ENCODE measurements at places on chromosomes 3 and 15.

DNA sequence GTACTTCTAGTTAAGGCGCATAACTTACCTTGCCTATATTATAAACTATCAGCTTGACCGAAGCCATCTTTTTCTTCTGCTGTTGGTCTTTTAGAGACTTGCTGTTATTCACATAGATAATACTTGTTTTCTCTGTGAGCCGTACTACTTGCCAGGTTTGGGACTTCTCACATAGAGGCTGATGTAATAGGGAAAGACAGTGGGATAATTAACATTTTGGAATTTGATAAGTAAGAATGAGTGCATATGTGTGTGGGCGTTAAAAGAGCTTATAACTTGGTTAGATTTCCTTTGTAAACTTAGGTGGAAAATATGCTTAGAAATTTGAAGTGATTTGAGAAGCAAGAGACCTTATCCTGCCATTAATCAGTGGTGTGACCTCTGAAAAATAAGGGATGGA is 47.8 kb downstream of the FNDC3B start:
- no peak for DNase-seq

DNA sequence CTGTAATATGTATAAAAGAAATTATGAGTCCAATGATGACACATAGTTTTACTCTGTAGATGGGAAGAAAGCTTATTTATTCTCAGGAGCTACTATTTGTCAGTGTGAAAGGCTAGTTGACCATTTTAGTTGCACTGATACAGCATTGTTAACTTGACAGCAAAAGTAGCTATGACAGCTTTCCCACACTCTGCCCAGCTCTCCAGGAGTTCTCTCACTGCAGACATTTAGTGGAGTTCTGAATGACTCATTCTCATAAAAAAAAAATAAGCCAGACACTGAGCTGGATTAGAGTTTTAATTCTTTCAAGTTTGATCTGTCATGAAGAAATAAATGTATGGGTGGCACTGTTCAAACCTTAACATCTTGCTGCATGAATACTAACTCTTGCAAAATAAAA is 77.2 kb upstream of the CFAP20DC start:
- no peak for DNase-seq

DNA sequence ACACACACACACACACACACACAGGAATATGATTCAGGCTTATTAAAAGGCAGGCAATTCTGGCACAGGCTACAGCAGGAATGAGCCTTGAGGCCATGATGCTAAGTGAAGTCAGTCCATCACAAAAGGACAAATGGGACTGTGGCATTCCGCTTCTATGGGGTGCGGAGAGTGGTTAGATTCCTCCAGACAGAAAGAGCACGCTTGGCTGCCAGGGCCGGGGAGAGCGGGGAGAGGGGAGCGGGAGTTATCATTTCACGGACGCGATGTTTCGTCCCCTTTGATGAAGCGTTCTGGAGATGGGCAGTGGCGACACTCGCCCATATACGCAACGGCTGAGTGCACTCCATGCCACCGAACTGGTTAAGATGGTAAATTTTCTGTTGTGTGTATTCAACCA is 58.5 kb upstream of the FAM174B start:
- peak; percentile 42 for DNase-seq

DNA sequence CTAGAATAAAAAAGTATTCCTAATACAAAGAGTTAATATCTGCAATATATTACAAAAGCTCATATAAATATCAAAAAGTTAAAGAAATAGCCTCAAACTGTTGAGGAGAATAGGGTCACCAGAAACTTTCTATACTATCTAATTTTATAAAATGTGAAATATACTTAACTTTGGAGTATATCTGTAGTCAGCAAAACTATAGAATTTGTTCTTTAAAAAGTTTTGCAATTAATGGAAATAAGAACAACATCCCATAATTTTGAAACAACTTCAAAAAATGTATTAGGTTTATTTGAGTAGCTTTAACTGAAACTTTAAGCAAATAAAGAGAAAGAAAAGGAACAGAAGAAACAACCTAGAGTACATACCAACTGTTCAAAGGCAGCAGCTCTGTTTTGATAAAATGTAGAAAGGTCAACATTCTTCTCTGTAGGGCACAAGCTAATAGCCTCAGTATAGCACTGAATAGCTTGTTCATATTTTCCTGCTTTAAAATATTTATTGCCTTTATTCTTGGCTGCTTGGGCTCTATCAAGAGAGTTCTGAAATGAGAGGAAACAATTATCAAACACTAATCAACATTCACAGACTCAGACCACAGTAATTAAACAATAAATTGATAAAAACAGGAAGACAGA is 14.3 kb downstream of the TOMM70 start:
- DNase-seq, result no peak

GRCh38 chr3:110793611-110794010 is 278.0 kb upstream of the NECTIN3 start:
- no peak for DNase-seq

- DNase-seq, result no peak
Measured at GRCh38 chr15:67080118-67080899, 14.9 kb downstream of the SMAD3 start.

DNA sequence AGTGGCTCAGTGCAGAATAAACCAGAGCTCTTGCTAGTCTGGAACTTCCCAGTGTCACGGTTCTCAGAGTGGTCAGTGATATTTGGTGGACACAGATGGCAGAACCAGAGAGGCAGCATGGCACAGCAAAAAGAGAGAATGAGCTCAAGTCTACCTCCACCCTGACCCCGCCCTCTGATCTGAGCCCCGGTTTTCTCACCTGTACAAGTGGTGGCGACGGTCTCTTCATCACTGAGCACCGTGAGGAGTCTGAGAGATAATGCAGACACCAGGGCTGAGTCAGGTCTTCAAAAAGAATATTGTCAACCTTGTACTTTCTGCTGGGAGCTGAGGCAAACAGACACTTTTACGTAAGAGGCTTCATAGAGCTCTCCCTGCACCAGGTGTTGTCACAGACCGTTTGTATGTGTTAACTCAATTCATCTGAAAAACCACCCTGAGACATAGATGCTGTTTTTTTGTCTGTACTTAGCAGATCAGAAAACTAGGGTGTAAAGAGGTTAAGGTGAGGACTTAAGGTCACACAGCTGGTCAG is 13.2 kb downstream of the FGD5 start:
- no peak for DNase-seq

GRCh38 chr3:25944329-25944728 is 154.4 kb downstream of the OXSM start:
- no peak for DNase-seq

GRCh38 chr3:149314807-149315578 is 18.4 kb downstream of the TM4SF18 start:
- no peak for DNase-seq

- peak; percentile 66 for DNase-seq
Measured at GRCh38 chr3:178385280-178385952, 150.8 kb upstream of the KCNMB2 start.

DNA sequence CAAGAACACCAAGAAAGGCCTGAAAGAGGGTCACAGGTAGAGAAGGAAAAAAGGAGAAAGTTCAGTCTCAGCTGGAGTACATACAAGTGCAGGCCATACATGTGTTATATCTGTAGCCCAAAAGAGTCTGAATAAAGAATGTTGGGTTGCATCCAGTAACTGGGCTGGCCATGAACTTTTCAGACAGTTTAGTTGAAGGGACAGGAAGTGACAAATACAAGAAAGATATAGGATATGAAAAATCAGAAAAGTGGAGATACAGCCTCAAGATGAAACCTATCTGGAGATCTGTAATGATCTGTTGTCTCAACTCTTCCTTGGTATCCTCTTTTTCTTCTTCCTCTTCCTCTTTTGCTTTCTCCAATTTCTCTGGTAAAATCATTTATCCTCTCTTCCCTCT is 671.7 kb downstream of the MECOM start:
- DNase-seq, result no peak

DNA sequence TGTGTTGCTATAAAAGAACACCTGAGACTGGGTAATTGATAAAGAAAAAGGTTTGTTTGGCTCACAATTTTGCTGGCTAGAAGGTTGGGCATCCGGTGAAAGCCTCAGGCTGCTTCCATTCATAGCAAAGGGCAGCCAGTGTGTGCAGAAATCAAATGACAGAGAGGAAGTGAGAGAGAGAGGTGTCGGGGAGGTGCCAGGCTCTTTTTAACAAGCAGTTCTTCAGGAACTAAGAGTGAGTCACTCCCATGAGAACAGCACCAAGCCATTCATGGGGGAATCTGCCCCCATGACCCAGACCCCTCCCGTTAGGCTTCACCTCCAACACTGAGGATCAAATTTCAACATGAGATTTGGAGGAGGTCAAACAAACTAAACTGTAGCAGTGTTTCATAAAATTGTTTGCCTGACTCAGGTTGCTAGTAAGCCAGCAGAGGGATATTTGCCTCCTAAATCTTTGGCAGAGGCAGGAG is 4.5 kb upstream of the PARP15 start:
- peak; percentile 32 for DNase-seq

DNA sequence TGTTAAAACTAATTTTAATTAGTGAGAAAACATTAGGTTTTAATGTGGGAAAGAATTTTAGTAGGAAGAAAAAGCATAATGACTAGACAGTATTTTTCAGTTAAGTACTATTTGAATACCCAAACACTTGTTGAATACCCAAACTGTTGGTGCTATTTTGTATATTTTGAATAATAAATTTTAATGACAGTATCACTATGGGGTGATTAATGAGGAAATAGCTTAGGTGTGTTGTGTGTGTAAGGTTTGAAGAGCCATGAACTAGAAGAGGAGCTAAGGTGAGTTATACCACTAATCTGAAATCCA is 4.7 kb upstream of the EBLN2 start:
- DNase-seq, result no peak

- peak; percentile 80 for DNase-seq
Measured at GRCh38 chr15:89419370-89419984, 76.9 kb downstream of the RHCG start.

DNA sequence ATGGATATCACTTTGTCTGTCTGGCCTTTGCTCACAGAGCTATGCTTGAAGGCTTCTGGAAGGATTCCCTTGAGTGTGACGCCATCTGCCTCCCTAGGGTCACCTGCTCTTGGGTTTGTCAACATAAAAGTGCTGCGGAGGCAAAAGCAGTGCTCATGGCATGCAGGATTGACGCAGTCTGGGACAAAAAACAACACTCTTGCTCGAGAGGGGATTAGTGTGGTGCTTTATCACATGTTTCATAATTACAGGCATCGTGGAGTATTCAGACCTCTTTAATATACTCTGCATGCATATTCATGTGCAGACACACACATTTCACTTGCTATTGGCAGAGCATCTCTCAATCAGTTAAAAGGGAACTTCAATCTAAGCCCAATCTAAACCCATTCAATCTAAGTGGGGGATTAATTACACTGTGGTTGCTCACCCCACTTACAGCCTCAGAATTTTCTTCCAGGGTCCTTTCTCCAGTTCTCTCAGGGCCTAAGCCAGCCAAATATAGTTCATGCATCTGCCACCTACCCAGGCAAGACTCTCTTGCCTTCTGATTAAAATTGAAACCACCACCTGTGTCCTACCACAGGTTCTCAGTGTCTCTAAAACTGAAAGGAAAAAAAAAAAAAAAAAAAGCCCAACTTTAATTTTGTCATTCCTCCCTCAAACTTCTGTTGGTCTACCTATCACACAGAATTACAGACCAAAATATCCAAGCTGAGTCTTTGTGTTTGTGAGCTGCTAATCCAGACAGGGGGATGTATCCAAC is 75.6 kb downstream of the BFSP2 start:
- DNase-seq, result no peak

DNA sequence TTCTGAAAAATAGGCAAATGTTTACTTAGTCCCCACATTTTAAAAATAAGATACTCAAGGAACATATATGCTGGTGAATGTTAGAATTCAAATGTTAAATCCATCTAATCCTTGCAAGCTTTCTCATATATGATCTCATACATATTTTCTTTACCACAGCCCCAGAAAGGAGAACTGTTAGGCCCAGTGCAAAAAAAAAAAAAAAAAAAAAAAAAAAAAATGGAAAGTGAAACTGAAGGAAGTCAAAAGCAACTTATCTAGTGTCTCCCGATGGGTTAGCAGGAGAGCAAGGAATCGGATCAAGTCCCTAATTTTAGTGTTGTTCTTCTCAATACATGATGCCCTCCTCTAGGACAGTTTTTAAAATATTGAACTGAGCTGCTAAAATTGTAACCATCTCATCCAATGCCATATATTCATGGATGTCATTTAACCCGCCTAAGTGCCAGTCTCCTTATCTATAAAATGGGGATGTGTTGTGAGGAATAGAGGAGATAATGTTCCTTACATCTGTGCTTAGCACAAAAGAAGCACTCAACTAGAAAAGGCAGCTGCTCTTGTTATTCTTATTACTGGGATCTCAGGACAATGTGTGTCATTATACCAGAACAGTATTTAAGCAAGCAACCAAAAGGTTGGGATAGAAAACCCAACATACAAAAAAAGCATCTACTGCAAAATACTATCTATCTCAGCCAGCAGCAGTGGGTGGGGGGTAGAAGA is 279.7 kb downstream of the MAGI1 start:
- DNase-seq, result peak; percentile 2

GRCh38 chr3:101762041-101762646 is 16.9 kb upstream of the NXPE3 start:
- no peak for DNase-seq

DNA sequence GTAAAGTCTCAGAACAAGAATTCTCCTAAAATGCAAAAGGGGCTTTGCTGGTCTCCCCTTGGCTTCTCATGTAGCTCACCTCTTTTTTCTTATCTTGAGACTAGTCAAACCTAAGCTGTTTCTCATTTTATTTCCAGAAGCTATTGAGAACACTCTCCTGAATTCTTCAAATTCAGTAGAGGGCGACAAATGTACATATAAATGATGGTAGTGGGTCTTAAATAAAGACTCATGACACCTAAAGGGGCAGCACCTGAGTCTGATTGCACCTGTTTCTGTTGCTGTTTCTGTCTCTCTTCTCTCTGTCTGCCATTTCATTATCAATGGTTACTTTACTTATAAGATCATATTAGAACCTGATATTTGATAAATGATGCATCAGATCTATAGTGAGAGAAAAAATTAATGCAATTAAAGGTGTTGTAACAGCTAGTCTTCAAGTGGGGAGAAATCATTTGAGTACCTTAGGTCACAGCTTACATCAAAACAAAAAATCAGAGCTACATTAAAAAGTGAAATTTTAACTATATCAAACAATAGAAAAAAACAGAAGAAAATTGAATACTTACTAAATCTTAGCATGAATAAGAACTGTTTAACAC is 7.0 kb downstream of the ADIPOQ start:
- DNase-seq, result peak; percentile 75

DNA sequence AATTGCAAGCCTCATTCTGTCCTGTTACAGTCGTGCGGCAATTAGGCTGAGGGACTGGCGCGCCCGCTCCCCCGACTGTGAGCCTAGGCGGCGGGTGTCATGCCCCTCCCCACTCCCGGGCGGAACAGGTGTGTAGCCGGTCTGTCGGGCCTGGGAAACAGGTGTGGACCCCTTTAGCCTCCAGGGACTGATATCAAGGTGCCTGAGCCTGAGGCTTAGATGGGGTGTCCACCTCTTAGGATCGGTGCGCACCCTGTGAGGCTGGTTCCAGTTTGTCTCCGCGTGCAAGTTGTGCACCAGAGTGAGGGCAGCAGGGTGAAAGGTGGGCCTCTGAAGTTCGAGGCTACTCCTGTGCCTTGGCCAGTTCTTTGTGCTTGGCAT is 686 bp downstream of the VPS8 start:
- DNase-seq, result peak; percentile 19

- no peak for DNase-seq
Measured at GRCh38 chr15:88242586-88243555, 13.7 kb downstream of the NTRK3 start.

- peak; percentile 18 for DNase-seq
Measured at GRCh38 chr3:10816019-10816862, at the start of gene SLC6A11. Gene SLC6A11, plus strand, starts transcription at chr3:10816228. Its CDS starts 38 bp downstream, at chr3:10816266.

GRCh38 chr3:31288641-31289100 is 244.1 kb upstream of the STT3B start:
- DNase-seq, result no peak

Measured in hematopoietic multipotent progenitor cell treated with erythropoietin and hydrocortisone succinate and interleukin-3 and kit ligand, for 4 days (in vitro differentiated cells).